Endothelial cell of umbilical vein (primary cell): ENCODE measurements at places on chromosomes 6 and 20.

DNA sequence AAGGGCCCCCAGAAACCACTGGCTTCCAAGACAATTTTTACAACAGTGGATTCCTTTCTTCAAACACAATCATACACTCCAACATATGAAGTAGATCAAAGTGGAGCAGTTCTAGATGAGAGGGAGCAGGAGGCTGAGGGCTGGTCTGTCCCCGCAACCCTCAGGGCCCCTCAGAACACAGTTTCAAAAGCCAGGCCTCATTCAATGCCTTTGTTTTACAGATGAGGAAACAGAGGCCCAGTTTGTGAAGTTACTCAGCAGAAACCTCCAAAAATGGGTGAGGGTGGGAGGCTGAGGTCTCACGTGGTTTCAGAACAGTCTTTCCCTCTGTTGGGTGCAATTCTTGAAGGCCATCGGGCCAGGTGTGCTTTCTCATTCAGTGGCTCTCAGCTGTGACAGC lies 134.9 kb downstream of the SCML4 start:
- DNase-seq, result no peak

GRCh38 chr6:144397141-144397540 lies 112.0 kb downstream of the UTRN start:
- DNase-seq, result no peak

- DNase-seq, result no peak
Observed at GRCh38 chr6:60952500-60952899, 1333.5 kb downstream of the KHDRBS2 start.

DNA sequence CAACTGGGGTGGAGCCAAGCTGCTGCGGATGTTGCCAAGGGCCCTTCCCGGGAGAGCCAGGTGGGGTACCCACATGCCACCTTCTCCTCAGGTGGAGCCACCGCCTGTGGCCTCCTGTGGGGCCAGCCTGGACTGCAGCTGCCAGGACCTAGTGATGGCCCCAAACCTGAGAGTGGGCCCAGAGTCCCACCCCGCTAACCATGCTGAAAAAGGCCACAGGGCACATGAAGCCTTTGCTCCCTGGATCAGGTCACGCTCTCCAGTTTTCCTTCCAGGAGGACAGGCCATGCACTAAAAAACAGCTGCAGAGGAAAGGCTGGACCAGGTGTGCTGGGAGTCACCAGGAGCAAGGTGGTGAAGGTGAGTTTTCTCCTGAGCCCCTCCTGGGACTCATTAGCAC lies 73.9 kb upstream of the SLC22A16 start:
- no peak for DNase-seq

- DNase-seq, result no peak
Observed at GRCh38 chr6:2803731-2804429, 37.8 kb downstream of the SERPINB1 start.

DNA sequence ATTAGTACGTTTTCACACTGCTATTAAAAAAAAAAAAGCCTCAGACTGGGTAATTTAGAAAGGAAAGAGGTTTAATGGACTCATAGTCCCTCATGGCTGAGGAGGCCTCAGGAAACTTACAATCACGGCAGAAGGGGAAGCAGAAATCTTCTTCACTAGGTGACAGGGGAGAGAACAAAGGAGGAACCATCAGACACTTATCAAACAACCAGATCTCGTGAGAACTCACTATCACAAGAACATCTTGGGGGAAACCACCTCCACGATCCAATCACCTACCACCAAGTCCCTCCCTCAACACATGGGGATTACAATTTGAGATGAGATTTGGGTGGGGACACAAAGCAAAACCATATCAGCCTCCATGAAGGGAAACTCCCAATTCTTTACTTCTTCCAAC lies 85.2 kb upstream of the MAFB start:
- no peak for DNase-seq

- DNase-seq, result peak; percentile 38
Observed at GRCh38 chr6:149190224-149190831, 127.2 kb upstream of the TAB2 start.

- DNase-seq, result no peak
Observed at GRCh38 chr6:117555262-117555849, 47.0 kb downstream of the GOPC start.

DNA sequence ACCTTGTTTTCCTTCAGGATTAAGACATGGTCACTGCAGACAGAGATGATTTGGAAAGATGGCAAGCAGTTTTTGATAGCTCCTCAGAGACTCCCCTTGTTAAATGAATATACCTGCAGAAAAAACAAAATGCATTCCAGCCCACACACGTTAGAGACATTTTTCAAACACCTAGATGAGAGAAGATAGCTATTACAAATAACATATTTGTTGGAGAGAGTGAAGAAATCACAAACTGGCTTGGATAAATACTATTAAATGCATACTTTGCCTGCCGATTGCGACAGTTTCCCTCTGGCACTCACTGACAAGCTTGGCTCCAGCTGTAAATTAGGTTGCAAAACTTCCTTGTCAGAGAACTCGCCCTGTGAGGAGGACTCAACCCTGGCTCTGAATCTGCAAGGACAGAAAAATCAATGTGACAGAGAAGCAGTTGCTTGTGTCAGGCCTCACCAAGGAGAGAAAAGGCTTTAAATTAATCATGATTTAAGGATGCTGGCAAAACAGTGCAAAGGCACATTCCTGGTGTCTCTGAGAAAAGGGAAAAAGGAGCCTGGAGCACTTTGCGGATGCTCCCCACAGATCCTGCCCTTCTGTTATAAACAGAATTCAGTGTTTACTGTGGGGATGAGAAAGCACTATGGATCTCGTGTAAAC lies 423.7 kb upstream of the MARCKS start:
- no peak for DNase-seq

DNA sequence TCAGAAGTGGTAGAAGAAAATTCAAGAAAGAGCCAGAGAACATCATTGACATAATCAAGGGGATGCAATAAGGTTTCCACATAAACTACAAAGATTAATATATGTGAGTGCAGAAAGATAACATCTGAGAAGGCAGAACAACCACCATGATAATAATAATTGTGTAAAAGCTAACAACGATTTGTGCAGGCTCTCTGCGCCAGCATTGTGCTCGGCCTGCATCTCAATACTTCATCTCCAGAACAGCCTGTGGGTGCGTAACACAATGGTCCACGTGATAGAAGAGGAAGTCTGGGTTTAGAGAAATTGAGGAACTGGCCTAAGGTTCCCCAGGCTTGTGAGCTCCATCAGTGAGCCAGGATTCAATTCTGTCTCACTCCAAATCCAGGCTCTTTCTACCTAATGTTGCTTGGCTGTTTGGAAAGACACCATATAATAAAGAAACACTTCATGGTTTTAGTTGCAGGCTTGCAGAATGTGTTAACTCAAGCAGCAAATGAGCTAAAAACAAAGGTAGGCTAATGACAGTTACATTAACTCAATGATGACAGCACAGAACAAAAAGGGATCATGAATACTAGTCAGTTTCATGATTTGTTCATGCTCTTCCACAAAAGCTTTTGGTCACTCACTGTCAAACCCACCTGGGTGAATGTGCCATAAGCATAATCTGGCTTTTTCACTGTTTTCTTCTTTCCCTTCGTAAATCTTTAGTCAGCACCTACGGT lies 71.2 kb downstream of the LY86 start:
- DNase-seq, result no peak

GRCh38 chr6:33139596-33140206 lies 52.6 kb downstream of the COL11A2 start:
- DNase-seq, result no peak

DNA sequence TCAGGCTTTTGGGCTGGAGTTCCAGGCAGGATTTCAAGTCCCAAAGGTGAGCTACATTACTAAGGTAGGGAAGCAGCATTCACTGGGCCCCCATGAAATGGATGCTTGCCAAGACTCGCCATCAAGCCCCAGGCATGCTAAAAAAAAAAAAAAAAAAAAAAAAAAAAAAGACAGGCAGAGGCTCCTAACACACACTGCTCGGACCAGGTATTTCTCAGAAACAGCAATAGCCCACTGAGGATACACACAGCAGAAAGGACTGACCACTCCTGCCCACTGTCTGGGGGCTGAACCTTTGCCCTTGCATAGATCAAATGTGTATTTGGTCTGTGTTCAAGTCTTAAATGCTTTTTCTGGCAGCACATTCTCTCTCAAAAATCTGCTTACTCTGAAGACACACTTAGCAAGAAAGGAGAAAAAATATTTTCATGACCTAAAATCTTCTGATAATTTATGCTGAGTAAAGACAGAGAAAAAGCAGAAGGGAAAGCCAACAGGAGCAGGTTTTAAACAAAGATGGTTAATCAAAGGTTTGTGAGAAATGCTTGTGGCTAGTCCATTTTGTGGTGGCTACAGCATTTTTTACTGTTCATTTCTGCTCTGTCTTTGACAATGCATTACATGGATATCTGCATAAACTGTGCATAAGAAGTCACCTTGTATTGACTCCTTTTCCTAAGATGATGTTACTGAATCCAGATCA lies 37.9 kb upstream of the BEND6 start:
- DNase-seq, result no peak

- no peak for DNase-seq
Observed at GRCh38 chr20:38127920-38128528, 37.0 kb downstream of the TGM2 start.

- DNase-seq, result no peak
Observed at GRCh38 chr6:118679327-118679901, 28.0 kb upstream of the CEP85L start.

DNA sequence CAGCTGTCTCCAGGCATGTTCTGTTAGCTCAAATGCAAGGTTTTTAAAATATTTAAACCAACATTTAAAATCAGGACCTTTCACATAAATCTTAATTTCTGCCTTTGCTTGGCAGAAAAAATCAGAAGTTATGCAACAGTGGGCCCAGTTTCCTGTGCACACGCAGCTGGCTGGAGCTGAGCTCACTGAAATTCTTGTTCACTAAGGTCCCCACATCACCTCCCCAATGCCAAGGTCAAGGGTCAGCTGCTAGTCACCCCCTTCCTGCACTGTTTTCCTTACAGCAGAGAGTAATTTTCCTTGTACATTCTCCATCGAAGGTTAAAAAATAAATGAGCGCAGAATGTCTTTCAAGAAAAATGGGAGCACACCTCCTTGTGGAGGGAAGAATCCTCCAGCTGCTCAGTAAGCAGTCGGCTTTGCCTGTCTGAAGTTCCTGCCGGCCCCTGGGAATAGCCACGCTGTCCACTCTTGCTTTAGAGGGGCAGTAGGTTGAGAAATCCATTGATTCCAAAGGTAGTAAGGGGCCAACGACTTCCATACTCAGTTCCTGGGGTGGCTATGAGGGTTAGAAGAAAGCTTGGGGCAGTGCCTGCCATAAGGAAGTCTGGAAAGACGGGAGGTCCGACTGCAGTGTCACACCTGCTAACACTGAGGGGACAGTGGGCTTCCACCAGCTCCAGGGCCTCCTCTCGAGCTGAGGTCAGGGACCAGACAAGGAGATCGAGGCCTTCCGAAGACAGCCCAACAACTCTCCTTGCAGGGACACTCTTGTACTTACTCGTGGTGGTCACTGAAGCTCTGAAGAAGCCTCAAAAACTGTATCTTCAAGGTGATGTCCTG lies 56.8 kb downstream of the MYH7B start:
- no peak for DNase-seq

GRCh38 chr20:48659858-48660257 lies 167.9 kb downstream of the PREX1 start:
- peak; percentile 42 for DNase-seq

DNA sequence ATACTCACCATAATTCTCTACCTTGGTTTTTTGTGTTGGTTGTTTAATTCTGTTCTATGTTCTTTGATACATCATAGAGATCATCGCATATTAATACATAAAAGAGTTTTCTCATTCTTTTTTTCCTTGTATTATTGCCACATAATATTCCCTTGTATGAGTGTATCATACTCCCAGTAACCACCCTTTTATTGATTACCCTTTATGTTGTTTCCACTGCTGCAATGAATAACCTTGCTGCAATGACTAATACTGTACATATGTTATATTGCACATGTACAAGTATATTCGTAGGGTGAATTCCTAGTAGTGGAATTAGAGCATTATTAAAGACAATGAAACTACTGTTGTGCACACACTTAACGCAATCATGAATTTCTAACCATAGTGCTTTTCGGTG lies 9.1 kb upstream of the SF3B5 start:
- no peak for DNase-seq

DNA sequence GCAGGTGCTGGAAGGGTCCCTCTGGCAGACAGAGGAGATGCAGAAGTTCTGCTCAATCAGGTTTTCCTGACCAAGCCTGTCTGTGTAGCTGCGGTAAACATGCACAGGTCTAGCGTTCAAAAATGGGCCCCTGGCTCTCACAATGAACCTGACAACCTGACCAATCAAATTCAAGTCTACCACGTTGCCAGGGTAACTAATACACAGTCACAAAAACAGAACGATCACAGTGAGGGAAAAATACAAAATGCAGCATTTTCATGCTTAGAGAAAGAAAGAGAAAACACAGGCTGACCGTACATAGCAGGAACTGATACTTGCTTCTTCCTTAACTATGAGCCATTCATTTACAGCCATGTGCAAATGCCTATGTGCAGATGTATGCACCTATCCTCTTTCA lies 353.1 kb upstream of the TSHZ2 start:
- DNase-seq, result no peak

GRCh38 chr6:38436726-38437465 lies 202.8 kb downstream of the BTBD9 start:
- DNase-seq, result peak; percentile 65

GRCh38 chr6:6699741-6700367 lies 111.3 kb downstream of the LY86 start:
- DNase-seq, result no peak

DNA sequence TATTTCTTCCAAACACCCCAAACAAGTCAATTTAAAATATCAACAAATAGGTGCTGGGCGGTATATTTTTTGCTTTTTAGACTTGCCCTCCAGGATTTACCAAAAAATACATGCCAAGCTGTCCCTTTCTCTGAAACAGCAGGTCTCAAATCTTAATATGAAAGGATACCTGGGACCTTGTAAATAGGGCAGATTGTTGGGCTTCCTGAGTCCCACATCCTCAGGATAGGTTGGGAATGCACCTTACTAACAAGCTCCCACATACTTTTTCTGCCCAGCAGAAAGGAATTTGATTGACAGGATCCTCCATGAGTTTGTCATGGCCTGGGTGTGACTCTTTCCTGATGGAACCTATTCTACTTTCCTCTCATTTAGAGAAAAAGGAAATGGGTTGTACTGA lies 4.9 kb upstream of the SLC24A3 start:
- no peak for DNase-seq
